ENCODE measurements at places on chromosomes 12 and 14.

GRCh38 chr12:91866566-91866965 is 279.1 kb downstream of the BTG1 start:
- no peak for DNase-seq

GRCh38 chr12:110619534-110619953 is 5.6 kb downstream of the TCTN1 start:
- no peak for DNase-seq

GRCh38 chr14:53531156-53531555 is 378.0 kb upstream of the DDHD1 start:
- DNase-seq, result no peak

DNA sequence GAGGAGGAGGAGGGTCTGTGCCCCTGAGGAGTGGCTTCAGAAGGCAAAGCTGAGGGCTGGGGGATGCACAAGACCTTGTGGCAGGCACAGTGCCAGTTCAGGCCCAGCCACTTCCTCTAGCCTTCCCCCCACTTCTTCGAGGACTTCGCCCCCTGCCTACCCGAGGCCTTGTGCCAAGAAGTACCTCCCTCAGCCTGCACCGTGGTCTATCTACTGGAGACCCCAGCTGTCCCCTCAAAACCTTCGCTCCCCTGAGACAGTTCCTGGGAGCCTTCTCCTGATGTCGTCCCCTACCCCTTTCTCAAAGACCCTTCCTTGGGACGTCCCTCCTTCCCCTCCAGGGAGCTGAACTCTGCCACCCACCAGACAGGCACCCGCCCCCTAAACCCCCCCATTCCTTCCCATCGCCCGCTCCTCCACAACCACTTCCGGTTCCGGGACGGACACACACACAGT is 604 bp downstream of the ZNF384 start:
- DNase-seq, result peak; percentile 56

DNA sequence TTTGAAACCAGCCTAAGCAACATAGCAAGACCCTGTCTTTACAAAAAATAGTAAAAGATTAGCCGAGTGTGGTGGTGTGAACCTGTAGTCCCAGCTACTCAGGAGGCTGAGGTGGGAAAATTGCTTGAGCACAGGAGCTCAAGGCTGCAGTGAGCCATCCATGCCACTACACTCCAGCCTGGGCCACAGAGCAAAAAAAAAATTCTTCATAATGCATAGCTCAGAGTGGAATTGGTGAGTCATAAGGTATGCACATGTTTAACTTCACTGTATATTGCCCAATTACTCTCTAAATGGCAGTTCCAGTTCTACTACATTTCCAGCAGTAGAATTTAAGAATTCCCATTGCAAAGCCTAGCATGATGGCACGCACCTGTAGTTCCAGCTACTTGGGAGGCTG is 26.8 kb upstream of the CLIP1 start:
- no peak for DNase-seq

DNA sequence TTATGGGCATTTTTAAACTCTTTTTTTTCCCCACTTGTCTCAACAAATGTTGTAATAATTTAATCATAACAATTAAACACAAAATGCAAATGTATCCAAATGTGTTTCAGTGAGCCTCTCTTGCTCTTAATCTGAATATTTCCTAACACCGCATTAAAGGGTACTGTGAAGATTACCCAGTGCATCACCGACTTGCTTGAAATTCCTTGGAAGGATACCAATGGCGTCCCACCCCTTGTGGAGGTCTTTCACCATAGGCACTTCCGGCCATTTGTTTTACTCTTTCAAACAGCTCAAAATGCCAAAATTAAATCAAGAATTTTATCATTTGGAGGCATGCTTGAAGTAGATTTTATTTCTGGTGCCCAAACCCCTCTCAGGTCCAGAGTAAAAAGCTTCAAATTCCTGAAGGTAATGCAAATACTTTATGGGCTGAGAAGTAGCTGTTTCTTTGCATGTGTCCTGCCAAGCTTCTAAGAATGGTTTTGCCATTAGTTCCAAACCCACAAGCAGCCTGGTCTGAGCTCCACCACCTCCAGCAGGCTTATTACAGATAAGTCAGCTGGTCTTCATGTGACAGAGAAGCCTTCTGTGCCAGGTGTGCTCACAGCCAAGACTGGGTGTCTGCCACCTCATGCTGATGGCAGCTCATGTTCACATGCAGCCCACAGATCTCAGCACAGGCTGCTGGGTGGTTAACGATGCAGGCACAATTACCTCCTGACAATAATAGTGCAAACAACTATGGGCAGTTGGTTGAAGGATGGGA is 16.4 kb upstream of the NUDT4 start:
- DNase-seq, result no peak

- DNase-seq, result no peak
These were observed 1.6 kb downstream of the METTL3 start for GRCh38 chr14:21509432-21510143.

GRCh38 chr12:20451761-20452160 is 83.4 kb downstream of the PDE3A start:
- no peak for DNase-seq

GRCh38 chr12:51949342-51950030 is 2.0 kb upstream of the ACVR1B start:
- no peak for DNase-seq

- DNase-seq, result no peak
These were observed 11.2 kb downstream of the PSMA6 start for GRCh38 chr14:35303149-35303935.

DNA sequence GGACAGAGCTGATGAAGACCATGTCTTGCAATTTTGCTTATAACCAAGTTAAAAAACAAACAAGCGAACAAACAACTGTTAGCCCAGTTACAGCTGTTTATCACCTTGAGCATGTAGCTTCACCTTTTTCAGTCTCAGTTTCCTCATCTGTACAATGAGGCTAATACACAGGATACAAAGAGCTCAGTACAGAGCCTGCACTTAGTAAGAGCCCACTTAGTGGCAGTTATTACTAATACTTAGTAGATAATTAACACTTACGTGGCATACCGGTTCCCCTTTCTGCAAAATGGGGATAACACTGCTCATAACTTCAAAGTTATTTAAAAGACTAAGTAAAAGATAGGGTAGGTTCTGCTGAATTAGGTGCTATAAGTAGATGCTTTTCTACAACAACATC is 228.0 kb downstream of the MON2 start:
- DNase-seq, result no peak

DNA sequence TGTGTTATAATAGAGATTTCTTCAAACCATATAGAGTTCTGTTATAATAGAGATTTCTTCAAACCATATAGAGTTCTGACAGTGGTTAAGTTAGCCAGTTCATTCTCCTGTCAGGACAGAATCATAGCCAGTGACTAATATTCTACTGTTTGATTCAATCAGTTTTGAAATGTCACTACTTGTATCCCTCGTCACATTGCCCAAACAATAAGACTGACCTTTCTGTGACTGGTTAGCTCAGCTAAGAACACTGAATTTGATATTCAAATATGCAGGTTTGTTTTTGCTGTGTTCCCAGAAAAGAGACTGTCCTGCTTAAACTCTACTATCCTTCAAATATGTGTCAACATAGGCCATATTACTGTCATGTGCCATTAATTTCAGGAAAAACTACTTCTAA is 74.4 kb downstream of the ALG10B start:
- DNase-seq, result no peak

GRCh38 chr14:100104523-100105300 is 39.5 kb downstream of the EVL start:
- DNase-seq, result peak; percentile 49

- DNase-seq, result no peak
These were observed 10.2 kb downstream of the ANHX start for GRCh38 chr12:133225527-133225926.

- no peak for DNase-seq
These were observed 58.9 kb upstream of the FRMD6 start for GRCh38 chr14:51592836-51593235.
